ENCODE measurements at places on chromosomes 2 and 18.

GRCh38 chr18:48408727-48409590 lies at the start of gene ZBTB7C:
TSS of gene ZBTB7C (minus strand) at chr18:48409383.
- DNase-seq = no peak

DNA sequence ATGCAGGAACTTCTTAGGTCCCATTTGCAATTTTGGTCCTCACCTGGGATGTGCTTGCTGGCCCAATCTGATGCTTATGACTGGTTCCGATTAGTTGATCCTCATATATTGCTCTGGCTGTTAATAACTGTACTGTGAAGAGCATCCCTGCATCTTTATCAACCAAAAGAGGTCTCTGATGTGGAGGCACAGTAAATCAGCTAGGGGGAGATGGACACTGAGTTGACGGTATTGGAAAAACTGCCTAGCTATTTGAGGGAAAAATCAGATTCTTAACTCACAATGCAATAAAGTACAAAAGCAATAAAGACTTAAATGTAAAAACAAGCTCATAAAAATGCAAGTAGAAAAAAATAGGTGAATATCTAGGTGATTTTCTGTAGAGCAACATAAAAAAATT lies 188.0 kb upstream of the TCF4 start:
- no peak for DNase-seq

DNA sequence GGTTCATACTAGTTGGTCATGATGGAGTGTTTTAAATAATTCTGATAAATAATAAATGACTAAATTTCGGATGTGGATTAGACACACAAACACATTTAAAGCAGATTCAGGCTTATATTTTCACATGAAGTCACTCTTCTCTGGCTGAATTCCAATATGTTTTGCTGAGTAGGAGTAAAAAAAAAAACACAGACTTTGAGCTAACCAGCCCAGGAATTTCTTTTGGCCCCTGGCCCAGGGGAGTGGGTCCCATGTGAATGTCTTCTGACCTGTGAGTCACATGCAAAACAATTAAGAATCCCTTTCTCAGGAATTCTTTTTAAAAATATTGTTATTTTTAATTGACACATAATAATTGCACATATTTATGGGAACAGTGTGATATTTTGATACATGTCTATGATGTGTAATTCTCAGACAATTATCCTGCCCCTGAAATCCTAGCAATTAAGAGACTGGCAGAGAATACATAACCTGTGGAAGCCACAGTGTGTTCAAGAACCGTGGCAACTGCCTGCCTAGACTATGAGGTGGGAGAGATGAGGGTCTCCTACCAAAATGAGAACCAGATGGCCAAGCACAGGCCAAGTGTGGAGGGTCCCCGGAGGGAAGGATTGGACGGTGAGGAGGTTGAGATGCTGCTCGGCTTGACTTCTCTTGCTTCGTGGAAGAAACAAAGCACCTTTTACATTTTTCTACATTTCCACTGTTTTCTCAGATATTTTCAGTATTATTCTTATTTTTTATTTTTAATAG lies 236.4 kb downstream of the PIEZO2 start:
- no peak for DNase-seq

GRCh38 chr2:20126469-20126868 lies 75.0 kb upstream of the LAPTM4A start:
- no peak for DNase-seq

DNA sequence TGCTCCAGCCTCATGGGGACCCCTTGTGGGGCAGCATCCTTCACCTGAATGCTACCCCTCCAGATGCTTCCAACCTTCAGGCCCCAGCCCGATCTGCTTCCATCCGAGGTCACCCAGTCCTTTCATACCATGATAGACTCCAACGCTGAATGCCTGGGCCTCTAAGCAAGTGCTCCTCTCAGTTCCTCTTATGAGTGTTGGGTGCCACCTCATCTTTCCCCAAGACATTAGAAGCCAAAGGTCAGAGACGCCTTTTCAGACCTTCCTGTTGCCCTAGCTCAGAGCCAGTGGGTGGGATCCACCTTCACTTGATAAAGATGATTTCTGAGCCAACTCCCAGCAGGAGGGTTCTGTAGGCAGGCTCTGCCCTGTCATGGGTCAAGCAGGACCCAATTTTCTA lies 174.5 kb upstream of the MGAT5 start:
- DNase-seq = no peak

GRCh38 chr2:53500181-53500580 lies 267.4 kb upstream of the CHAC2 start:
- DNase-seq = no peak

GRCh38 chr2:133434959-133435668 lies 133.1 kb downstream of the NCKAP5 start:
- no peak for DNase-seq

GRCh38 chr2:190600293-190601103 lies 48.4 kb upstream of the NAB1 start:
- DNase-seq = no peak

DNA sequence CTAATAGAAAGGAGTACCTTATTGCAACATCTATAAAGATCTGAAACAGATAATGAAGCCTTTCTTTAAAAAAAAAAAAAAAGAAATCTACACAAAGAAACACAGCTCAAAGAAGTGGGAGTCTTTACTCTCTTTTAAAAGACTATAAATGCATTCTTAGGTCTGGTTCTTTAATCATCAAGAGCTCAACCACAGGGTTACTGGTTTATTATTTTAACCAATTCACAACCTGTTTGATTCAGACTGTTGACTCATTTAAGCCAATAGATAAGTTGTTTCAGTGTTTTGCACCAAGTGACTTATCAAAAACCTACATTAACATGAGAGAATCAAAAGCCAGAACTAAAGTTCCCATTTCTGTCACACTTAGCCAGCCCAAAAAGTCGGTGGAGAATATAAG lies 93.1 kb downstream of the TCF4 start:
- no peak for DNase-seq

GRCh38 chr2:176099159-176099727 lies 352 bp upstream of the HOXD12 start:
- no peak for DNase-seq

- no peak for DNase-seq
These were observed 2012.3 kb upstream of the PIK3C3 start for GRCh38 chr18:39942702-39943101.

DNA sequence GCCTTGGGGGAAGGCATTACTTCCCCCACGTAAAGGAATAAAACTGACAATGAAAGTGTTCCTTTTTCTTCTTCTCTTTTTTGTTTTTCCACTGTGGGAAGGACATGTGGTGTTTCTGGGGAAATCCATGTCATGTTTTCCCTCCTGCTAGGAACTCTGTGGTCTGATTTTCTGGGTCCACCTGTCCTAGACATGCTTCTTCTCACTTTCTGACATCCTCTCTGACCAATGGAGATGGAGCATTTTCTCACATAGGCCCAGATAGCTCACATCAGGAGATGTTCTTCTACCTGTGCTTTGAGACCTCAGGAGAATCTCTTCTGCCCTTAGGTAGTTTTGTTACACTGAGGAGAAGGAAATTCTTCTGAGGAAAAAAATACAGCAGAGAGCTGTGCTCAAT lies 252.0 kb upstream of the SIX3 start:
- DNase-seq = no peak

- no peak for DNase-seq
These were observed 11.9 kb downstream of the IL18R1 start for GRCh38 chr2:102367331-102367971.

- DNase-seq = no peak
These were observed 650.5 kb upstream of the LINC00305 start for GRCh38 chr18:64799376-64799775.

GRCh38 chr2:158748926-158749590 lies 46.1 kb upstream of the DAPL1 start:
- DNase-seq = no peak

GRCh38 chr2:175003875-175004729 lies 1.1 kb downstream of the CHN1 start:
- DNase-seq = no peak

DNA sequence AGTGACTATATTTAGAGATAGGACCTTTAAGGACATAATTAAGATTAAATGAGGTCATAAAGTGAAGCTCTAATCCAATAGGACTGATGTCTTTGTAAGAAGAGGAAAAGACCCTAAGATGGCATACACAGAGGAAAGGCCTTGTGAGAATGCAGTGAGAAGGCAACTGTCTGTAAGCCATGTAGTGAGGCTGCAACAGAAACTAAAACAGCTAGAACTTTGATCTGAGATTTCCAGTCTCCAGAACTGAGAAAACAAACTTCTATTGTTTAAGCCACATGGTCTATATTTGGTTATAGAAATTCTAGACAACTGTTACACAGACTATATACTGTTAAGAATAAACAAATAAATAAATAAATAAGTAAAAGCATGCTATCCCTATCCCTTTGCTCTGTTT lies 276.8 kb downstream of the CNTNAP5 start:
- no peak for DNase-seq

GRCh38 chr18:11005528-11005927 lies 143.8 kb downstream of the PIEZO2 start:
- no peak for DNase-seq

- DNase-seq = no peak
These were observed 733 bp upstream of the CXCR2 start for GRCh38 chr2:218125095-218125494.

- no peak for DNase-seq
These were observed 224.1 kb upstream of the CCDC150 start for GRCh38 chr2:196415384-196415783.

DNA sequence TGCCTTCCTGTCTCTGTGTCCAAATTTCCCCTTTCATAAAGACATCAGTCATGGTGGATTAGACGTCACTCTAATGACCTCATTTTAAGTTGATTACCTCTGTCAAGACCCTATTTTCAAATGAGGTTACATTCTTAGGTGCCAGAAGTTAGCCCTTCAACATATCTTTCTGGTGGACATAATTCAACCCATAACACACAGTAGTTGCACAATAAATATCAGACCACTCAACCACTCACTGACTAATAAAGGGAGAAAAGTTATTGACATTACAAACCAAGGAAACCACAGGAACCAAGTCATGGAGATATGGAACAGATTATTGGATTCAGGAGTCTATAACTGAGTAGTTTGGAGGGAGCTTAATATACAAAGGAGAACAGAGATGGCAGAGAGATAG lies 377.4 kb upstream of the ACVR2A start:
- DNase-seq = no peak

GRCh38 chr18:72697706-72698105 lies 153.6 kb upstream of the CBLN2 start:
- no peak for DNase-seq

DNA sequence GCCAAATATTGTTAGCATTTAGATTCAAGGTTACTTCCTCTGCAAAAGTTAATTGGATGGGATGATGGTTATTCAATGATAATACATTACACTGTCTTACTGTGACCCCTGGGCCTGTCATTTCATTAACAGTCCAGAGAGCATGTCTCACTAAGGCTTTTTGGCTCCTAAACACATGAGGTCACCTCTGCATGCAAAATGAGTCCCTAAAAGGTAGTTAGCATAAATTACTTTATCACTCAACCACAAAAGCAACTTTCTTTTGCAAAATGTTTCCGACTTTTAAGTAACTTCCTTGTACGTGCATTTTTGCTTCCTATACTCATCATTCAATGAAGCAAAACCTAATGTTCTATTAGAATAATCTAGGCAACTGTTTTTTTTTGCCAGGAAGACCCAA lies 16.8 kb upstream of the AGFG1 start:
- no peak for DNase-seq

GRCh38 chr2:151771599-151772358 lies 37.5 kb upstream of the NEB start:
- DNase-seq = no peak

DNA sequence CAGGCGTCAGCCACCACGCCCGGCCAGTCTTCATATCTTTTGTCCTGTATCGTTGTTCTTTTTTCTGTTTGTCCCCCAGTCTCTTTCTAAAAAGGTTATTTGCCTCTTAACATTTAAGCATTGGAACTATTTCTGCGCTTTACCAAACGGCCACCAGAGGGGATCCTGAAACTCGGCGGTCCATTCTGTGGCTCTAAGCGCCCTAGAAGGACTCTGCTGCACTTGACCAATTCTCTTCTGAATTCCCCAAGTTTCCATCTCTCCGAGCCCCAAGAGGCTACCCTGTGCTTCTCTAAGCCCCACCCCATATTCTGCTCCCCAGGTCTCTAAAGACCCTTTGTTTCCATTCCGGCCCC lies 33.1 kb upstream of the REG3G start:
- no peak for DNase-seq

- no peak for DNase-seq
These were observed 255.3 kb downstream of the SH3BP4 start for GRCh38 chr2:235206980-235207579.

GRCh38 chr2:126662621-126663020 lies 6.7 kb downstream of the GYPC start:
- DNase-seq = no peak

DNA sequence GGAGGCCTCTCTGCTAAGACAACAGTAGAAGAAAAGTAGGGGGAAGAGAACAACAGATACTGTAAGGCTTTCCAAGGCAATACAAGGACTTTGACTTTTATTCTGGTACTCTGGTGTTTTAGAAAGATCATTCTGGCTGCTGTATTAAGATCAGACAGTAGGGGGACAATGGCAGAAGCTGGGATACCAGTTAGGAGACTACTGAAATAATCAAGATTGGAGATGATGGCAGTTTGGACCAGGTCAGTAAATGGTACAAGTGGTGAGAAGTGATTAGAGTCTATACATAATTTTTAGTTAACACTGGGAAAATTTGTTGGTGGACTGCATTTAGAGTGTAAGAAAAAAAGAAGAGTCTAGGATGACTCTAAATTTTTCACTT lies 139.7 kb downstream of the ROCK1 start:
- DNase-seq = no peak

DNA sequence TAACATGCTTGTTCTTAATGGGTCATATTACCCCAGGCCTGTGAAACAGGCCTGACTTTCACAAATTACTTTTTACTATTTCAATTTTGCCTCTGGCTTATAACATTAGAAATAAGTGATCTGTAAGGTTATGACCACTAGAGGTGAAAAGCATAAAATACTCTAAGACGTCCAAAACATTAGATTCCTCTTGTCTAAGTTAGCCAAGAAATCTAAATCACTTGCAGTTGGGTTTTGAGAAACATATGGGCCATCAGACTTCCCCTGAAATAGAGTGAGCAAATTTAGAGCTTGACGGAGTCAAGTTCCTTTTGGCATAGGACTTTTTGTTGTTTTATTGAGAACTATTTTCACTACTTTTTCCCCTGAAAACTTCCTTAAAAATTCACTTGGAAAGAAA lies 32.7 kb upstream of the RIT2 start:
- no peak for DNase-seq

- no peak for DNase-seq
These were observed 93.9 kb upstream of the RAB12 start for GRCh38 chr18:8515142-8515865.

- DNase-seq = no peak
These were observed 197.5 kb upstream of the COPS8 start for GRCh38 chr2:236887953-236888793.

GRCh38 chr18:50334546-50335152 lies 40.2 kb upstream of the SKA1 start:
- no peak for DNase-seq
